Sigmoid colon (tissue), 7 donors: ENCODE measurements at places on chromosomes 12 and 14. TPM values are rescaled to one million over a fixed set of nuclear protein-coding genes. Genes with fewer than 3 reads are reported as not detected.

GRCh38 chr12:27730097-27730588, 19.5 kb downstream of the MRPS35 start:
- H3K4me3 ChIP-seq: no peak overlapping the region
- H3K36me3 ChIP-seq: peaks cover 4% of the 10 kb centered on the region
- H3K27ac ChIP-seq: no peak overlapping the region
- H3K27me3 ChIP-seq: no peaks in the 10 kb centered on the region
- no peak for DNase-seq

The EML1 gene
- 148 TPM for total RNA-seq

- H3K4me3 ChIP-seq: no peak overlapping the region
- H3K27me3 ChIP-seq: no peaks in the 10 kb centered on the region
- H3K27ac ChIP-seq: peak overlapping the region; percentile 47
- DNase-seq: no peak
Measured at GRCh38 chr14:51962711-51963110, 26.6 kb upstream of the RTRAF start.

- no peak overlapping the region for H3K4me3 ChIP-seq
- peaks cover 18% of the 10 kb centered on the region for H3K36me3 ChIP-seq
- H3K4me1 ChIP-seq: peaks cover 65% of the 10 kb centered on the region
Measured at GRCh38 chr12:104291867-104292524, 11.5 kb upstream of the EID3 start.

The CEP170B gene
- 7.8 TPM for total RNA-seq

The NPAS3 gene
- total RNA-seq: 6.4 TPM

The REP15 gene
- 1.1 TPM for total RNA-seq

The MAGOHB gene
- 14.7 TPM for total RNA-seq

- no peaks in the 10 kb centered on the region for H3K36me3 ChIP-seq
- no peak for DNase-seq
- no peaks in the 10 kb centered on the region for H3K27me3 ChIP-seq
- no peak overlapping the region for H3K4me3 ChIP-seq
- H3K27ac ChIP-seq: no peak overlapping the region
Measured at GRCh38 chr12:27385766-27386564, 53.3 kb downstream of the BMAL2 start.

DNA sequence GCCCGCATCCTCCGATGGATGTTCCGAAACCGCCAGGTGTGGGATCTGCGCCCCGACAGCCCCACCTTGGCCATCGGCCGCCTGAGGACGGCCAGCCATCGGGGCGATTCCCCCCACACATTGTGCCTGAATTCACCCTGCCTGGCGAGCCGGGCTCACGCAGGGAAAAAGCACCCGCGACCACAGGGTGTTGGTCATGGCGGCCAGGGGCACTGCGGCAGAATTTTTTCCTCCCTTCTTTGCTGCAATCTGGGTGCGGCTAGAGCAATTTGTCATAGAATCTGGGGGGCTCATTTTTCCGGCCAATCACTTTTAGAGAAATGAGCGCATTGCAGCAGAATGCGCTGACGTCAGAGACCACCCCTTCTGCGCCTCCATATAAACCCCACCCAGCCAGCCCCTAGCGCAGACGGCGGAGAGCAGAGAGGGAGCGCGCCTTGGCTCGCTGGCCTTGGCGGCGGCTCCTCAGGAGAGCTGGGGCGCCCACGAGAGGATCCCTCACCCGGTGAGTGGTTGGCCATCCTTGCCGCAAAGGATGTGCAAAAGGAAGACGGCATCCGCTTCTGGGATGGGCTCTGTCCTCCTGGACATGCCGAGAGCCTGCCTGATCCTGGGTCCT, at the start of gene MEG3:
MEG3 (plus strand) TSS at position 406 of the 619 bp plus-strand sequence.
- H3K27me3 ChIP-seq: peaks cover 62% of the 10 kb centered on the region
- no peaks in the 10 kb centered on the region for H3K36me3 ChIP-seq
- H3K4me3 ChIP-seq: peak within 1 kb of the TSS; percentile 39
- peak; percentile 81 for DNase-seq
- H3K27ac ChIP-seq: no peak within 1 kb of the TSS
- peaks cover 8% of the 10 kb centered on the region for H3K4me1 ChIP-seq

DNA sequence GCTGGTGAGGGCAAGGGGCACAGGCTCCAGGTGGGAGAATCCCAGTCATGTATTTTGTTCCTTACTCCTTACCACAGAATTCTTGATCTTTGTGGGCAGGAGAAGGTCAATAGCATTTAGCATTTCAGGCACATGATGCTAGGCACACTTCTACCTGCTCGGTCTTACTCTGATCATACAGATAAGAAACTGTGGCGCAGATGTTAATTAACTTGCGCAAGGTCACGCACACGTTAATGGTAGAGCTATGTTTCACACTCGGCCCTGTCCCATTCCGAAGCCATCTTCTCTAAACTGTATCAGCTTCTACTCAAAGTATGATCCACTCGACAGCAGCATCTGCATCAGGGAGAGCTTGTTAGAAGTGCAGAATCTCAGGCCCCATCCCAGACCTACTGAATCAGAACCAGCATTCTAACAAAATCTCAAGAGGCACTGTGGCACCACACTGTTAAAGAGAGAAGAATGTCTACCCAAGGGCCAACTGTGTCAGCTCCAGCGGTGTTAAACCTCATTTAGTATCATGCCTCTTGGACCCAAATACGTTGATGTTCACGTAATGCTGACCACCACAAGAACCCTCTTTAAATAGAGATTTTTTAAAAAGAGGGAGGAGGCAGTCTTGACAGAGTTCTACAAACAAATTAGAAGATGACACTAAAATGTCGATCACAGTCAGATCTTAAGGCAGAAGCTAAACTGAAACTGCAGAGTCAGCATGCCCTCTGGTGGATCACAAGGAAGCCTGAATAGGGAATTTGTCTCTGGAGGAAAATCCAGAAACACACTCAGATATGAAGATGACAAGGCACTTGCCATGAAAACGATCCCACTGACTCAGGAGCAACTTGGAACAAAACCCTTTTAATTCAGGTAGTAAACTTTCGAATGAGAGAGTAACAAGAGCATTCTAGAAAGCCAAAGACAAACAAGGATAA, 7.3 kb downstream of the STXBP6 start:
- H3K27ac ChIP-seq: no peak overlapping the region
- H3K4me1 ChIP-seq: peaks cover 27% of the 10 kb centered on the region
- DNase-seq: no peak
- no peaks in the 10 kb centered on the region for H3K27me3 ChIP-seq

GRCh38 chr12:94140556-94140955, 7.8 kb upstream of the PLXNC1 start:
- H3K36me3 ChIP-seq: no peaks in the 10 kb centered on the region
- H3K27me3 ChIP-seq: no peaks in the 10 kb centered on the region
- H3K4me3 ChIP-seq: no peak overlapping the region
- H3K27ac ChIP-seq: no peak overlapping the region

GRCh38 chr14:65834051-65834450, 421.5 kb downstream of the FUT8 start:
- H3K36me3 ChIP-seq: no peaks in the 10 kb centered on the region
- DNase-seq: no peak

- H3K4me1 ChIP-seq: no peaks in the 10 kb centered on the region
- no peak overlapping the region for H3K27ac ChIP-seq
- DNase-seq: peak; percentile 79
- H3K36me3 ChIP-seq: no peaks in the 10 kb centered on the region
Measured at GRCh38 chr12:52210186-52210924, 18.5 kb upstream of the KRT80 start.

DNA sequence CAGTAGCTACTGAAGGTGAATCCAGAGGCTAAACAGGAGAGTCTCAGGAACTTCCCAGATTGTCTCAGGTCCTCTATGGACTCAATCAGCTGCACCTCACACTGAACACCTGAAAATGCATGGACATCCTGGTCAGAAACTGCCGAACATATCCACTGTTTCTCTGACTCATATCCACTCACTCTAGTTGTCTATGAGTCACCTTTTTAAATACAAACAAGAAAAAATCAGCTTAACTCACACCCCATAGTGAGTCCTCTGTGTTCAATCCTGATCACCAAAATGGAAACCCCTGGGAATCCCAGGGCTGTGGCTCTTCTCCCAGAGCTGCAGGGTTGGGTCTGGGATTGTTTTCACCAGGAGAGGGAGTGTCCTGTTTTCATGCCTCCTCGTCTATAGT, 556.7 kb downstream of the TMEM121 start:
- no peaks in the 10 kb centered on the region for H3K4me1 ChIP-seq
- no peak overlapping the region for H3K4me3 ChIP-seq
- DNase-seq: no peak
- H3K27me3 ChIP-seq: no peaks in the 10 kb centered on the region
